Progenitor cell of endocrine pancreas (in vitro differentiated cells): ENCODE measurements at places on chromosomes 5 and 9. TPM values are rescaled to one million over a fixed set of nuclear protein-coding genes. Genes with fewer than 3 reads are reported as not detected.

DNA sequence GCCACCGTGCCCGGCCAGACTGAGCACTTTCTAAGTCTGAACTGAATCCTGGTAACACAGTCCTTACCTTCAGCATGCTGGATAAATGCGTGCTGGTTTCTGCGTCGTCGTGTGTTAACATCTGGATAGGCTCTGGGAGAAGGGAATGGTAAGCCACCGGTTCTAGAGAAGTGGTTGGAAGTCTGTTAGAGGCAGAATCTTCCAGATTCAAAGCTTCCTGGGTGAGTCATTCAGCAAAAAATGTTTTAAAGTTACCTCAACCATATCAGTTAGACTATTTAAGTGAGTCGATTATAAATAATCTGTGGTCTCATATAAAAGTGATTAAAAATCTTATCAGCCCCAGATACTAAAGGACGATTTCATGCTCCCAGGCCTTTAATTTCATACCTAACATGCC, 256.5 kb upstream of the NFIL3 start:
- no peak for DNase-seq
- H3K4me3 ChIP-seq, result no peak overlapping the region
- H3K4me1 ChIP-seq, result peaks cover 6% of the 10 kb centered on the region
- no peak overlapping the region for H3K27ac ChIP-seq
- peaks cover 10% of the 10 kb centered on the region for H3K27me3 ChIP-seq

GRCh38 chr5:93887678-93888077, 146.3 kb upstream of the POU5F2 start:
- H3K4me3 ChIP-seq, result no peak overlapping the region
- peaks cover 50% of the 10 kb centered on the region for H3K4me1 ChIP-seq
- H3K27ac ChIP-seq, result peak overlapping the region; percentile 15
- no peak for DNase-seq
- H3K36me3 ChIP-seq, result no peaks in the 10 kb centered on the region
- no peaks in the 10 kb centered on the region for H3K27me3 ChIP-seq

- H3K4me1 ChIP-seq, result no peaks in the 10 kb centered on the region
- no peak for DNase-seq
- no peak overlapping the region for H3K27ac ChIP-seq
- H3K27me3 ChIP-seq, result peaks cover 23% of the 10 kb centered on the region
- H3K4me3 ChIP-seq, result no peak overlapping the region
These were observed 65.8 kb upstream of the NFIL3 start for GRCh38 chr9:91489361-91489899.

GRCh38 chr9:90124961-90125360, 517.7 kb downstream of the DIRAS2 start:
- H3K27me3 ChIP-seq, result peaks cover 17% of the 10 kb centered on the region
- DNase-seq, result no peak
- peaks cover 3% of the 10 kb centered on the region for H3K36me3 ChIP-seq
- H3K4me3 ChIP-seq, result no peak overlapping the region
- H3K27ac ChIP-seq, result no peak overlapping the region

GRCh38 chr5:104184264-104184663, 621.7 kb upstream of the NUDT12 start:
- H3K4me3 ChIP-seq, result no peak overlapping the region
- no peak for DNase-seq
- H3K4me1 ChIP-seq, result no peaks in the 10 kb centered on the region
- no peaks in the 10 kb centered on the region for H3K27me3 ChIP-seq

DNA sequence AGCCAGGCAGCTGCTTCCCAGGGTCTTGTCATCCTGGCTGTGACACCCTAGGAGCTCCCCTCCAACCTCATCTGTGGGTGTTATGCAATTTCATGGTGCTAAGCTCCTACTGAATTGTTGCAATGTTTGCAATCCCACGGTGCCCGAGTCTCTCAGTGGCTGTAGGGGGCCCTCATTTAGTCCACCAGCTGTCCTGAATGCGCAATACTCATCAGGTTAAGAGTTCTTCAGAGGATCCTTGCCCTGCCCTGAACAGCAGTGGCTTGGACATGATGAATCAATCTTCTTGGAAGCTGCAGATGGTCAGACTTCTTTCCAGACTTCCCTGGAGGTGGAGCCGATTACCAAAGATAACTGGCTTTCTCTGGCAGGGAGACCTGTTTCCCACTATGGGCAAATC, 584.1 kb downstream of the CCDC171 start:
- H3K4me3 ChIP-seq, result no peak overlapping the region
- H3K36me3 ChIP-seq, result no peaks in the 10 kb centered on the region
- DNase-seq, result no peak
- H3K27me3 ChIP-seq, result peaks cover 3% of the 10 kb centered on the region
- peaks cover 2% of the 10 kb centered on the region for H3K4me1 ChIP-seq

DNA sequence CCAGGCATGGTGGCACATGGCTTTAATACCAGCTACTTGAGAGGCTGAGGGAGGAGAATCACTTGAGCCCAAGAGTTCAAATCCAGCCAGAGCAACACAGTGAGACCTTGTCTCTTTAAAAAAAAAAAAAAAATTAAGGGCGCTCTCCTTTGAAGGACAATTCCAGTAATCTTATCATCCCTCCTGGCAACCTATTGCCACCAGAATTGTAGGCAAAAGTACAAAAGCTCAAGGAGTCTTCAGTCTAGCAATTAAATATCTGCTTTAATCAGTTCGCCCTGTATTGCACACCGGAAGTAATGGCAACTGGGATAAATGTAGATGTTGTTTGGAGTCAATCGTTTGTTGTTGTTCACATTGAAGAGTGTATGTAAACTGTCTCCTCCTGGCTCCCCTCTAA, 7.7 kb downstream of the SNX18 start:
- no peaks in the 10 kb centered on the region for H3K27me3 ChIP-seq
- H3K4me1 ChIP-seq, result peaks cover 27% of the 10 kb centered on the region
- H3K27ac ChIP-seq, result no peak overlapping the region

- no peaks in the 10 kb centered on the region for H3K36me3 ChIP-seq
- H3K4me1 ChIP-seq, result no peaks in the 10 kb centered on the region
- H3K27me3 ChIP-seq, result peaks cover 7% of the 10 kb centered on the region
- H3K4me3 ChIP-seq, result no peak overlapping the region
- no peak overlapping the region for H3K27ac ChIP-seq
These were observed 72.1 kb downstream of the TENT4A start for GRCh38 chr5:6785161-6785860.

The GTF2H2 gene
- 48.5 and 49.1 TPM in 2 replicates for total RNA-seq

The ENTPD2 gene
- total RNA-seq, result 0.19 and 0.51 TPM in 2 replicates

The LRRC26 gene
- total RNA-seq, result 0.89 and 1.00 TPM in 2 replicates

The POLR1E gene
- 22.2 and 22.4 TPM in 2 replicates for total RNA-seq

The PCDHGB1 gene
- total RNA-seq, result 2.3 TPM in 2 replicates

The CBY3 gene
- not detected in 2 replicates for total RNA-seq

The FIBCD1 gene
- total RNA-seq, result not detected in 2 replicates

The NREP gene
- total RNA-seq, result 414 and 460 TPM in 2 replicates
